Thoracic aorta (tissue), 2 donors: ENCODE measurements at places on chromosomes 11 and 22.

GRCh38 chr11:17637901-17638300, 81.5 kb upstream of the MYOD1 start:
- no peak for DNase-seq
- no peak overlapping the region for H3K27ac ChIP-seq
- H3K27me3 ChIP-seq = no peaks in the 10 kb centered on the region
- no peak overlapping the region for H3K4me3 ChIP-seq
- H3K36me3 ChIP-seq = no peaks in the 10 kb centered on the region

GRCh38 chr22:36386351-36386899, 1.3 kb downstream of the MYH9 start:
- H3K36me3 ChIP-seq = peaks cover 6% of the 10 kb centered on the region
- no peak for DNase-seq
- H3K4me3 ChIP-seq = peak overlapping the region; percentile 89
- H3K4me1 ChIP-seq = peaks cover 44% of the 10 kb centered on the region
- peak overlapping the region; percentile 99 for H3K27ac ChIP-seq
- no peaks in the 10 kb centered on the region for H3K27me3 ChIP-seq

DNA sequence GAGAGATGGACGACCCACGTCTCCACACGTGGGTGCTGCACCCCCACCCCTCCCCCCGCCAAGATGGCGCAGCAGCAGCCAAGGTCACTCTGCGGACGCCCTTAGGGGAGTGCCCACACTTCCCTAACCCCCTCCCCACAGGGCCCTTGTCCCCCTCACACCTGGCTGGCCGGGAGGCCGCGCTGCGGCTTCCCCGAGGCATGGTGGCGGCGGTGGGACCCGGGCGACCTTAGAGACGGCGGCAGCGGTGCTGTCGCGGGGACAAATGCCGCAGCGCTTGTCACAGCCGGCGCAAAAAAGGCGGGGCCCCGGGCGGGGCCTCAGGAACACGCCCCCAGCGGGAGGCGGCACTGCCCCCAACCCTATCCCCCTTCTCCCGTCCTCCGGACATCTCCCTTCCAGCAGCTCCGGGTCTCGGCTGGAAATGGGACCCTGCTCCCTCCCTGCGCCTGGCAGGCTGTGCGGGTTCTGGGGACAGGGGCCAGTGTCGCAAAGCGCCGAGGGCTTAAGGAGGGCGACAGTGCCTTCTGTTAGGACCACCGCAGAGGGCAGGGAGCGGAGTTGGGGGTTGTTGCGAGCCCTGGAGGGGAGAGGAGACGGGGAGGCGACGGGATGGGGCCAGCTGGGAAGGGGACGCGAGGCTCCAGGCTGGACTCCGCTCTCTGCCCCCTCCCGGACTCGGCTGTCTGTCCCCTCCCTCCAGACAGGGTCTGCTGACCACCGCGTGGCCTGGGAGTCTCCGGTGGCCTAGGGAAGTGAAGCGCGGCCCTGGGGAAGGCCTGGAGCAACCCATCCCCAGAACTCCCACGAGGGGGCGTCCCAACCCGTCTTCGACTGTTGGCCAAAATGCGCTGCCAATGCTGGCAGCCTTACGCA, at the start of gene CHCHD10:
Gene CHCHD10, minus strand, starts transcription at position 300 of the 876 bp plus-strand sequence. Its CDS starts 98 bp downstream, at position 202.
- H3K4me1 ChIP-seq = peaks cover 47% of the 10 kb centered on the region
- peak; percentile 31 for DNase-seq
- H3K4me3 ChIP-seq = peak within 1 kb of the TSS; percentile 95
- H3K36me3 ChIP-seq = no peaks in the 10 kb centered on the region

GRCh38 chr11:71495286-71496230, 31.5 kb upstream of the KRTAP5-7 start:
- no peak overlapping the region for H3K27ac ChIP-seq
- H3K36me3 ChIP-seq = peaks cover 63% of the 10 kb centered on the region
- H3K4me3 ChIP-seq = no peak overlapping the region
- H3K4me1 ChIP-seq = no peaks in the 10 kb centered on the region

DNA sequence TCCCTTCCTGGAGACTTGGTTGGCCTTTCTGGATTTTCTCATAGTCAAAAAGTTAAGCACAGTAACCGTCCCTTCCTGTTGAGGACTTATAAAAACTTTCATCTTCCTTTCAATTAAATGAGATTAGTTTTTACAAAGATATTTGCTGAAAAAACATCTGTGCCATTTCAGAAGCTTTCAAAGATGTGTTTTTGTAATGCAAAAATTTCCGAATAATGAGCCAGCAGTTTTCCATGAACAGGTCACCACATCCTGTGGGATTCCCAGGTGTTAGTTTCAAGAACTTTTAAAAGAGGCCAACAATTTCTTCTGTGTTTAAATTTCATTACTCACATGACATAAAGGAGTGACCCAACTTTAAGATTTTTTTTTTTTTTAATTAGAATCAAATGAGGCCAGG, 18.0 kb downstream of the NUP50 start:
- no peak overlapping the region for H3K27ac ChIP-seq
- no peak overlapping the region for H3K4me3 ChIP-seq
- no peaks in the 10 kb centered on the region for H3K27me3 ChIP-seq
- H3K36me3 ChIP-seq = peaks cover 25% of the 10 kb centered on the region
- DNase-seq = no peak
- no peaks in the 10 kb centered on the region for H3K4me1 ChIP-seq

DNA sequence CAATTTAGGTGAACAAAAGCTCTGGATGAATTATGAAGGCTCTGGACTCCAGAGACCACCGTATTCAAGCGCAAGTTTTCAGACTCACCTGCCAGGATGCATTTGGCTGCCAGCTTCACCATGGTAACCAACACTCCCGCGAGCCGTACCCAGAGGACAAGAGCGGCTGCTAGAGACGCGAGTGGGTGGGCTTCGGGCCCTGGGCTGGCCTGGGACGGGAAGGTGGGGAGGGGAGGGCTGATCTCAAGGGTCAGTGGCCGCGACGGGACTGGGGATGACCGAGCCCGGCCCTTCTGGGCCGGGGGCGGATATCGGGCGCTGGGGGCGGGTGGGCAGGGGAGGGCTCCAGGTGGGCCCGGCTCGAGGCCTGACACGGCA, 344 bp downstream of the IFT27 start:
- no peaks in the 10 kb centered on the region for H3K36me3 ChIP-seq
- no peak for DNase-seq
- H3K27ac ChIP-seq = peak overlapping the region; percentile 50

DNA sequence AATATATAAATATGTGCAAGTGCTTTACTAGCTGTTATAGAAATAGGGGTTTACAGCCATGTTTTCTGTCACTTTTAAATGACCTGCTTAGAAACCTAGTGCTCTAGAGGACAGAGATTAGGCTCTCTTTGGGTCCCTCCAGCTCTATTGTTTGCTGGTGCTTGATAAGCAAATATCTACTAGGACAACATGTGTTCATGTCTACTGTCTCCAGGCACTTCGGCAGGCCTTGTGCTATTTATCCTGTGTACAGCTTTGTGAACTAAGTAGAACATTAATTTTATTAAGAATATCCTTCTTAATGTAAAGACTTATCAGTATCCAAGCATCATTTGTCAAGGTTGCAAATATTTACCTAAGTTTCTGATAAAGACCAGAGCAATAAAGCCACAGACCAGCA, 11.9 kb upstream of the RASSF10 start:
- DNase-seq = no peak
- no peak overlapping the region for H3K27ac ChIP-seq
- H3K4me3 ChIP-seq = no peak overlapping the region
- H3K27me3 ChIP-seq = no peaks in the 10 kb centered on the region
- H3K4me1 ChIP-seq = no peaks in the 10 kb centered on the region

- no peak for DNase-seq
- no peak overlapping the region for H3K27ac ChIP-seq
- no peak overlapping the region for H3K4me3 ChIP-seq
Measured at GRCh38 chr11:8093931-8094575, 13.0 kb downstream of the TUB start.

- no peak overlapping the region for H3K4me3 ChIP-seq
- no peak for DNase-seq
- H3K27me3 ChIP-seq = no peaks in the 10 kb centered on the region
- H3K36me3 ChIP-seq = peaks cover 27% of the 10 kb centered on the region
- no peak overlapping the region for H3K27ac ChIP-seq
- H3K4me1 ChIP-seq = peaks cover 47% of the 10 kb centered on the region
Measured at GRCh38 chr22:50469377-50470305, 5.2 kb downstream of the SBF1 start.

DNA sequence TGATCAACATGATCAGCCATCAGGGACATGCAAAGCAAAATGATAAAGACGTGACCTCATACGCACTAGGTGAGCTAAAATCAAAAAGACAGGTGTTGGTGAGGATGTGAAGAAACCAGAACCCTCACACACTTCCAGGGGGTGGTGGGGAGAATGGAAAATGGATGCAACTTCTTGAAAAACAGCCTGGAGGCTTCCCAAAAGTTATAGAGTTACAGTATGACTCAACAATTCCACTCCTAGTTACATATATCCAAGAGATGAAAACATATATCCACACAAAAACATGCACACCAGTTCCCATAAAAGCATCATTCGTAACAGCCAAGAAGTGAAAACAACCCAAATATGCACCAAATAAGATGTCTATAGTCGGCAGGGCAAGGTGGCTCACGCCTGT, 42.1 kb upstream of the APLNR start:
- H3K27ac ChIP-seq = no peak overlapping the region
- no peak for DNase-seq
- H3K36me3 ChIP-seq = no peaks in the 10 kb centered on the region
- no peaks in the 10 kb centered on the region for H3K4me1 ChIP-seq

DNA sequence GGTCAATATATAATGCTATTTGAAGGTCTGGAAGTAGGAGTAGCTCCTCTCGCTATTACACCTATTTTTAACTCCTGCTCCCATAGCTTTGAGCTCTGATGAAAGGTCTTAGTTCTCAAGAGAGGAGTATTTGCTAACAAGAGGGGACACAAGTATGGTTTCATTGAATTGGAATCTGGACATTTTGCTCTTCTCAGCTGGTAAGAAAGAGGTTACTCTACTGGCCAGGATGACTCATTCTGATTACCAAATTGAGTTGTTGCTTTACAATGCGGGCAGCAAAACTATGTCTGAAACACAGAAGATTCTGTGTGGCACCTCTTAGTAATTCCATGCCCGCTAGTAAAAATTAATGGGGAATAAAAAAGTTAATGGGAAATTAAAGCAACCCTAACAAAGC, 63.6 kb upstream of the EP300 start:
- no peak overlapping the region for H3K27ac ChIP-seq
- DNase-seq = no peak
- H3K27me3 ChIP-seq = no peaks in the 10 kb centered on the region
- no peaks in the 10 kb centered on the region for H3K36me3 ChIP-seq

GRCh38 chr11:27183672-27184457, 143.2 kb downstream of the BBOX1 start:
- H3K27me3 ChIP-seq = no peaks in the 10 kb centered on the region
- no peaks in the 10 kb centered on the region for H3K4me1 ChIP-seq
- H3K4me3 ChIP-seq = no peak overlapping the region
- no peak for DNase-seq

DNA sequence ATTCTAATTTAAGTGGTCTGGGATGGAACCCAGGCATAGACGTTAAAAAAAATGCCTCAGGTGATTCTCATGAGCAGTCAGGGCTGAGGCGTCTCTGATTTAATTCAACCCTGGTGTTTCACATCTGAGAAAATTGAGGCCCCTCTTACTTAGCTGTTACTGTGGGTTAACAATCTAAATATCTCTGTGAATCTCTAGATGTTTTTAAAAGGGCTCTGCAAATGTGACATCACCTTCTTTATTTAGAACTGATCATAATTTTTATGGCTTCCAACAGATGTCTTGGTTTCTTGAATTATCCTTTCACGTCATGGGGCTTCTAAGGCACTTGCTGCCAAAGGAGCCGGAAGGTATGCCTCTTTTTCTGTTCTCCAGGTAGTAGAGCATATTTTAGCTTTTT, 76.1 kb upstream of the LIN7C start:
- H3K27ac ChIP-seq = no peak overlapping the region
- H3K27me3 ChIP-seq = no peaks in the 10 kb centered on the region
- no peaks in the 10 kb centered on the region for H3K4me1 ChIP-seq
- no peaks in the 10 kb centered on the region for H3K36me3 ChIP-seq
- no peak overlapping the region for H3K4me3 ChIP-seq
- DNase-seq = no peak

DNA sequence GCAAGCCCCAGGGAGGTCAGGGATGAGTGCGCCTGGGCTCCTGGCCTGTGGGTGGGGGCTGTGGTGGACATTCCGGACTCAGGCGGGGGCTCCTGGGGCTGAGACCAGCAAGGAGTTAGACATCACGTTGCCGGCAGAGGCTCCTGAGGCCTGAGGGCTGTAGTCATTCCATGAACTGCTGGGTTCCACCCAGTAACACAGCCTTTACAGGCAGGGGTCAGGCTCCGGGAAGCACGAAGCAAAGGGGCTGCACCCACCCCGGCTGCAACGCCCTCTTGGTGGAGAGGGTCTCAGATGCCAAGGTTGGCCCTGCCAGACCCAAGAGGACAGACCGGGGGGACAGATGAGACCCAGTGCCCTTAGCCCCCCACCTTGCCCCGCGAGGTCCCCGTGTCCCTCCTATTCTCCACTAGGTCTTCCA, 9.0 kb downstream of the TNNT3 start:
- H3K36me3 ChIP-seq = no peaks in the 10 kb centered on the region
- DNase-seq = no peak
- H3K4me1 ChIP-seq = no peaks in the 10 kb centered on the region
- H3K27ac ChIP-seq = no peak overlapping the region
- no peak overlapping the region for H3K4me3 ChIP-seq

DNA sequence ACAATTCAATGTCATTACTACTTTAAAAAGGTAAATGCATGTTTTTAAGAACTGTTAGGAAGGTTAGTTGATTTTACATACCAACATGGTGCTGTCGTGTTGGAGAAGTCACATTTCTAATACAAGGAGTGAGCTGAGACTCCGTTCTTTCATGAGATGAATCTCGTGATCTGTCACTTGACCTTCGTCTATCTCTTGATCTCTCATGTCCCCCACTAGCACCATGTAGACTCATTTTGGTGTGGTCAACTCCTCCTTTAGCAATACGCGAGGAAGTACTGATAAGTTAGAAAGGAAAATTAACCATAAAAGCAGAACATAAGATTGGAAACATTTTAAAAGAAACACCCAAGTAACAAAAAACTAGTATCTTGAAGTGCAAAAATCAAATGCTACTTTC, 41.5 kb downstream of the BTBD10 start:
- no peak overlapping the region for H3K4me3 ChIP-seq
- H3K27ac ChIP-seq = no peak overlapping the region
- no peaks in the 10 kb centered on the region for H3K27me3 ChIP-seq
- peaks cover 5% of the 10 kb centered on the region for H3K4me1 ChIP-seq
- peaks cover 4% of the 10 kb centered on the region for H3K36me3 ChIP-seq

DNA sequence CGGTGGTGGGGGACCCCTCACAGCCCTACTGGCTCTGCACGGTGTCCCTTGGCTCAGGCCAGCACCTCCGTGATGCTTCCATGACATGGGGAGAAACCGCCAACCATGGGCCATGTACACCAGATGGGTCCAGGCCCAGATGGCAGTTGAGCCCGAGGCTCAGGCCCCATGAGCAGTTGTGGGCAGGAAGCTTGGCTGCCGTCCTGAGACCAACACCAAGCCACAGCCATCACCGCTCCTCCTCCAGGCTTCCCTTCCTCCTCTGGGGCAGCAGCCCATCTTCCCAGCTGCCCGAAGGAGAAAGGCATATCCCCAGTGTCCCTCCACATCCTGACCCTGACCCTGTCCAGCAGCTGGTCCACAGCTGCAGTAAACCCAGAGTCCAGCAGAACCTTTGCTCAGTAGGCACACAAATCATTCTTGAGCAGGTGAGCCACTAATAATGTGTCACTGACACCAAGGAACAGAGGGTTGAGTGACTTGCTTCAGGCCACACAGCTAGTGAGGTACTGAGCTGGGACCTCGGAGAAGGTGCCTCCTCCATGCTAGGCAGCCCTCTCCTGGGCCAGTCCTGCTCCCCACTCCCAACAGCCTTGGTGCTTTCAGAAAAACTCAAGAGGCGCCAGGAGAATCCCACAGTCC, 204.9 kb downstream of the CTTN start:
- no peaks in the 10 kb centered on the region for H3K27me3 ChIP-seq
- H3K27ac ChIP-seq = no peak overlapping the region
- no peaks in the 10 kb centered on the region for H3K4me1 ChIP-seq
- no peak overlapping the region for H3K4me3 ChIP-seq
- no peak for DNase-seq
- H3K36me3 ChIP-seq = no peaks in the 10 kb centered on the region
